Endodermal cell (in vitro differentiated cells): ENCODE measurements at places on chromosomes 5 and 9. TPM values are rescaled to one million over a fixed set of nuclear protein-coding genes. Genes with fewer than 3 reads are reported as not detected.

- no peak for DNase-seq
These were observed 24.2 kb downstream of the PSMB7 start for GRCh38 chr9:124390794-124391658.

GRCh38 chr9:133861692-133862091 is 123.5 kb upstream of the SARDH start:
- DNase-seq: no peak

GRCh38 chr5:76289692-76290091 is 113.4 kb upstream of the IQGAP2 start:
- no peak for DNase-seq

The SECISBP2 gene
- 55.0 and 55.7 TPM in 2 replicates for total RNA-seq

GRCh38 chr5:69292306-69292705 is 40.3 kb downstream of the CCDC125 start:
- DNase-seq: peak; percentile 60

DNA sequence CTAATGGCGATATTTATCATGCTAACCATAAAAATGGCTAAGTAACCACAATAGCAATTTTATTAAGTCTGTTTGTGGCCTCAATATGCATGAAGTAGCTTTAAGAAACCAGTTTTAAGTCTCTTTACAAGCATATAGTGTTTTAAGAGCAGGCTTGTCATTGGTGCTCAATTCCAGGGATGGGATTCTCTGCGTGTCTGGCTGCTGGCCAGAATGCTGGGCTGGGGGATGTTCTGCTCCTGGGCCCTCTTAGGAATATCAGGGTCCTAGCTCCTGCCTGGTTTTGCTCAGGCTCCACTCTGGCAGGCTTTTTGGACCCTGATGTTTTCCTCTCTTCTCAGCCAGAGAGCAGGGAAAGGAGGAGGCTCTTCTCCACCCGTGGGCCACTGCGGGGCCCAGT is 127.2 kb downstream of the PDE8B start:
- peak; percentile 58 for DNase-seq

GRCh38 chr5:109759306-109759705 is 69.6 kb downstream of the MAN2A1 start:
- no peak for DNase-seq

- DNase-seq: no peak
These were observed 24.8 kb downstream of the HSPB3 start for GRCh38 chr5:54480296-54480695.

DNA sequence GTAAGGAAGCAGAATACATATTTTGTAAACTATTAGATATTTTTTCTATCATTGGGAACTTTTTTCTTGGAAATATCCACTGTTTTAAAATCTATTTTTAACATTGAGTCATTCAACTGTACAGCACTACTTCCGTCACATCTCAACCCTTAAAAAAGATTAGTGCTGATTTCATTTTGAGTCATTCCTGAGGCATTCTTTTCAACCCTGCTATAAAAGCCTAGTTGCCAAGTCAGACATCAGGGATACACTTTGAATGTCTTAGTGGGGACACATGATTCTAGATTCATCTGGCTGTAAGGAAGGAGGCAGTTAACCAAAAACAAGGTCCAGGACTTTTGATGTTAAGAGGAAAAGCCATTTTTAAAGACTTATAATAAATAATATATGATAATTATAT is 160.9 kb downstream of the GIN1 start:
- no peak for DNase-seq

The SLC36A2 gene
- total RNA-seq: 0.45 and 1.4 TPM in 2 replicates

DNA sequence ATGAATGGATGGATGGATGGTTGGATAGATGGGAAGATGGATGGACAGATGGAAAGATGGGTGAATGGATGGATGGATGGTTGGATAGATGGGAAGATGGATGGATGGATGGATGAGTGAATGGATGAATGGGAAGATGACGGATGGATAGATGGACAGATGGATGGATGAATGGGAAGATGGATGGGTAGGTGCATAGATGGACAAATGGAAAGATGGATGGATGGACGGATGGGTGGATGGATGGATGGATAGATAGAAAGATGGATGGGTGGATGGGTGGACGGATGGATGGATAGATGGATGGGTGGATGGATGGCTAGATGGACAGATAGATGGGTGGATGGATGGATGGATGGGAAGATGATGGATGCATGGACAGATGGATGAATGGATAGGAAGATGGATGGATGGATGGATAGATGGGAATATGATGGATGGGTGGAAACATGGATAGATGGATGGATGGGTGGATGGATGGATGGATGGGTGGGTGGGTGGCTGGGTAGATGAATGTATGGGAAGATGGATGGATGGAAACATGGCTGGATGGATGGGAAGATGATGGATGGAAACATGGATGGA is 16.5 kb upstream of the EXOC3 start:
- DNase-seq: no peak

DNA sequence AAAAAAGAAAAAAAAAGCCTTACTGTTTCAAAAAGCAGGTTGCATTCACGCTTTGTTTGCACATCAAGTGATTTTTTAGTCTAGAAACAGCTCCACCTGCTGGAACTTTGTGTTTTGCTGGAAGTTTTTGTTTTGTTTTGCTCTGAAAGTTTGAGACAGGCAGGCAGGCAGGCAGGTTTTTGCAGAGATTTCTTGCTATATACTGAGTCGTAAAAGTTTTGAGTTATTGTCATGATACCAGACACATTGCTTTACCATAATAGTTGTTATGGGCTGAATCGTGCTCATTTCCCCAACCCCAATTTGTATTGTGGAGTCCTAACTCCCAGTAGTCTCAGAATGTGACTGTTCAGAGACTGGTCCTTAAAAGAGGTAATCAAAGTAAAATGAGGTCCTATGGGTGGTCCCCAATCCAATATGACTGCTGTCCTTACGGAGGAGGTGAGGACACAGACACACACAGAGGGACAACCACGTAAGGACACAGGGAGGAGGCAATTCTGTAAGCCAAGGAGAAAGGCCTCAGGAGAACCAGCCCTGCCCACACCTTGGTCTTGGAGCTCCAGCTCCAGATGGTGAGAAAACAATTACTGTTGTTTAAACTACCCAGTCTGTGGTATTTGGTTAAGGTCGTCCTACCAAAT is 20.9 kb downstream of the OR2Y1 start:
- DNase-seq: peak; percentile 72

GRCh38 chr5:151121095-151121494 is 36.5 kb downstream of the ANXA6 start:
- DNase-seq: no peak

DNA sequence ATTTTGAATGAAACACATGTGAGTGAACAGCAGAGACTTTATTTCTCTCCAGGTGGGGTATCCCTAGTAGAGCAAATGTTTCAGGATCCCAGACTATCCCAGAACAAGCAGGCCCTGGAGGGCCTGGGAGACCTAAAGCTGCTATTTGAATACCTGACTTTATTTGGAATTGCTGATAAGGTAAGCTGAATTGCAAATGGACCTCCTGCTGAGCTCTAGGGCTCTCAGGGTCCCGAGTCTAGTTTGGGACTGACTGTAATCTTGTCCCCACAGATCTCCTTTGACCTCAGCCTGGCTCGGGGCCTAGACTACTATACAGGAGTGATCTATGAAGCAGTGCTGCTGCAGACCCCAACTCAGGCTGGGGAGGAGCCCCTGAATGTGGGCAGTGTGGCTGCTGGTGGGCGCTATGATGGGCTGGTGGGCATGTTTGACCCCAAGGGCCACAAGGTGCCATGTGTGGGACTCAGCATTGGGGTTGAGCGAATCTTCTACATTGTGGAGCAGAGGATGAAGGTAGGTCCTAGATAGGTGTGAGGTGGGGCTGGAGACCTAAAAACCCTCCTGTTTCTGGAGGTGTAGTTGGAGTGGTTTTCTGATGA is 3.3 kb upstream of the ZMAT2 start:
- DNase-seq: peak; percentile 71

DNA sequence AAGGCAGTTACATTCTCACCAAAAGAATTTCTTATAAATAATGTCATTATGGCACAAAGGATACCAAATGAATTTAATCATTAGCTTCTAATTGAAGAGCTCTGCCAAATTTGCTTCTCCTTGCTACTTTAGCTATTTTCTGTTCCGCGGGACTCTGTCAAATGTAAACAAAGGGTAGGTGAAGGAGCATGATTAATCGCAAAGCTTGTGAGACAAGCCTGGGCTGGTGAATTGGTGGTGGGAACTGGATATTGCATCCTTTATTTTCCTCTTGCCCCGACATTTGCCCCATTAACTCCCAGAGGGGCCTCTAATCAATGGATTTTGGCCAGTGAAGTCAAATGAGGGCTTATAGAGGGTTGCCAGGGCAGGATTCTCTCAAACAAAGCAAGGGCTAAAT is 234.2 kb upstream of the RFX3 start:
- no peak for DNase-seq

DNA sequence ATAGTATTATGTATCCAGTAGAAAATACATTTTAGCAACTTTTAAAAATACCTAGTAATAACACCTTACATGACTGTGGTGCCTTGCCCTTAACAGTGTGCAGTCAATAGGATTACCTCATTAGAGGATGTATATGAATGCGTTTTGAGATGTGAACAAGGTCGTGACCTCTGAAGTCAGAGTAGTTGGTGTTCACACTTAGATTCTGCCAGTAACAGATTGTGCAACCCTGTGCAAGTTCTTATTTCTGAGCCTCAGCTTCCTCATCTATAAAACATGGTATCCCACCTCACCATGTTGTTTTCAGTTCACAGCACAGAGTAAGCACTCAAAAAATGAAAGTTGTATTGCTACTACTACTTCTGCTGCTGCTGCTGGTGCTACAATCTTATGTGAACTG is 347.3 kb downstream of the KDM4C start:
- DNase-seq: no peak

The NUTM2G gene
- total RNA-seq: not detected in 2 replicates

GRCh38 chr9:96604004-96604319 is 15.7 kb downstream of the CDC14B start:
- DNase-seq: no peak

The PCDHGA5 gene
- 0.51 to 0.63 TPM (median 0.59 TPM) in 3 replicates for total RNA-seq

DNA sequence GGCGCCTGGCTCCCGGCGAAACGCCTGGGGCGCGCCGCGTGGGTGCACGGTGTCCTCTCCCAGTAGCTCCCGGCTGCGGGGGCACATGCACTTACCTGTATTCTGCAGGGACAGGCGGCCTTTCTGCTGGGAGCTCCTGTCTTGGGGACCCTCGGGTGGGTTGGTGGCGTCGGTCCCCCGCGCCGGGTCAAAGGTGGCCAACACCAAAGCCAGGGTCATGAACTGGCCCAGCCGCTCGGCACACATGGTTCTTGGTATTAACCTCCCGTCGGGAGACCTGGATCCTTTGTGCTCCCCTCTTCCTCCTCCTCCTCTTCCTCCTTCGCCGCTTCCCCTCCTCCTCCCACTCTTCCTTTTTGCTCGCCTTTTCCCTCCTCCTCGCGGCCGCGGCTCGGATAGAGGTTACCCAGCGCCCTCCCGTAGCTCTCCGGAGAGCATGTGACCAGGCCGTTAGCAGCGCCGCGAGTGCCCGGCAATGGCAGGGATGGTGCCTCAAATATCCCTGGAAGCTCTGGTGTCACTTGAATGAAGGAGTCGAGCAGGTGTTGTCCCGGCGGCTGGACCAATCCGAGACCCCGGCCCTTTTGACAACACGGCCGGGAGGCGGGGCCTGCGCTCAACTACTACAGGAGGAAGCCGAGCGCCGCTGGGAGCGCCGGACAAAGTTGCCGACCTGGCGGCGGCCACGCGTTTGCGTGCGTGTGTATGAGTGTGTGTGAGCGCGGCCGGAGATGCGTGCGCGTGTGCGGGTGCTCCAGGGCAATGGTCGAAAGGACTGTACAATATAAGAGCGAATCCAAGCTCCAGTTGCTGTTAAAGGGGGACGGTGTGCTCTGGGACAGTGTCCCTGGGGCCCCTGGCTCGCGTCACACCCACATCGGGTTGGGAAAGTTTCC is at the start of gene STC2:
TSS of gene STC2 (minus strand) at position 467 of the 896 bp plus-strand sequence. CDS start at position 246, 221 bp downstream.
- DNase-seq: peak; percentile 99

GRCh38 chr5:98604301-98604700 is 169.2 kb upstream of the RGMB start:
- no peak for DNase-seq

- no peak for DNase-seq
These were observed 147.0 kb downstream of the CSNK1G3 start for GRCh38 chr5:123659011-123659410.

The LCN15 gene
- 0.47 and 0.51 TPM in 2 replicates for total RNA-seq

The LHX3 gene
- not detected in 2 replicates for total RNA-seq

The PLPPR1 gene
- total RNA-seq: 4.6 and 5.2 TPM in 2 replicates

The OR1L8 gene
- not detected in 2 replicates for total RNA-seq

GRCh38 chr9:131804826-131805225 is 65.0 kb upstream of the RAPGEF1 start:
- no peak for DNase-seq

GRCh38 chr9:95102001-95102433 is 215.5 kb downstream of the FANCC start:
- DNase-seq: no peak

DNA sequence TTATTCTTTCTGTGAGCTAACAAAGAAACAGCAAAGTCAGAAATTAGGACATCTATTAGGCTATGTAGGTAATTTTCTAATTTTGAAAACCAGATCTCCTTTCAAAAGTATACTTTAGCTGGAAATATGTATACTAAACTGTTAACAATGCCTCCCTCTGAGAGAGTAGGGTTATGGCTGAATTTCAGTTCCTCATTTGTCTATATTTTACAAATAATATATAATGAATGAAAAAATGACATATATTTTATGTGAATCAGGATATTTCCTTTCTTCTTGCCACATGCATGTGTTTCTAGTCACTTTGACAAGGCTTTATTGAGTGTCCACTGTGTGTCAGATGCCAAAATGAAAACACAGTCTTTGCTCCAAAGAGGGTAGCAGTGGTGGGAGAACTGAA is 15.4 kb downstream of the HACD4 start:
- DNase-seq: no peak

DNA sequence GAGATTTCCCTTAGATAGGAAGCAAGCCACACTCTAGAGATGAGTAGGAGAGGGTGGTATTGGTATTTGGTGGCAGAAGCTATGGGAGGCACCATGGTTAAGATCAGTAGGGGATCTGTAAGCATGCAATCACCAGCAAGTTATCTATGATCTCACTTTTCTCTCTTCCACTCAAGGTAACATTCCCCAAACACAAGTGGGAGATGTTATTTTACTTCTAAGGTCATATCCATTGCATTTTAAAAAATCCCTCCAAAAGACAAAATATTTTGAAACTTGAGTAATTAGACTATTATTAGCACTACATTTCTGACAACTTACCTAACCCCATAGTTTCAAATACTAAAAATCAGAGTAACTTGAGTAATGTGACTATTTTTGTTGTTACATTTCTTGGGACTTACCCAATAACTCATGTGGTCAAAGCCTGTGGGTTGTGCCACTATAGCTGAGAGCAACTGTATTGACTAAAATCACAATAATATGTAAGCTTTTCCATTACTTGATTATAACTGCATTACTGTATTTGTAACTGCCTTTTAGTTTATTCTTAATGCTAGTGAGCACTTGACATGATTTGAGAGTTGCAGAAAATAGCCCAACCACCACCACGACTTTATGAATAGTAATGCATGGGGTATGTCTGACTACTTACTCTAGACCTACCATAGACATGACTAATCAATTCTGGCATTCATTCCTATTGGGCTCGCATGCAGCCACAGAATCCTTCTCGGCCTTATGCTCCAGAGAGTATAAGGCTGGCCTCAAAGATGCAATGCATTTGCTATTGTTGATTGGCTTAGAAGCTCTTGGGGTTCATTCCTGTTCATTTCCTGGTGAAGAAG is 264.7 kb downstream of the TRIM32 start:
- no peak for DNase-seq
